ENCODE measurements at places on chromosomes 3 and 15.

DNA sequence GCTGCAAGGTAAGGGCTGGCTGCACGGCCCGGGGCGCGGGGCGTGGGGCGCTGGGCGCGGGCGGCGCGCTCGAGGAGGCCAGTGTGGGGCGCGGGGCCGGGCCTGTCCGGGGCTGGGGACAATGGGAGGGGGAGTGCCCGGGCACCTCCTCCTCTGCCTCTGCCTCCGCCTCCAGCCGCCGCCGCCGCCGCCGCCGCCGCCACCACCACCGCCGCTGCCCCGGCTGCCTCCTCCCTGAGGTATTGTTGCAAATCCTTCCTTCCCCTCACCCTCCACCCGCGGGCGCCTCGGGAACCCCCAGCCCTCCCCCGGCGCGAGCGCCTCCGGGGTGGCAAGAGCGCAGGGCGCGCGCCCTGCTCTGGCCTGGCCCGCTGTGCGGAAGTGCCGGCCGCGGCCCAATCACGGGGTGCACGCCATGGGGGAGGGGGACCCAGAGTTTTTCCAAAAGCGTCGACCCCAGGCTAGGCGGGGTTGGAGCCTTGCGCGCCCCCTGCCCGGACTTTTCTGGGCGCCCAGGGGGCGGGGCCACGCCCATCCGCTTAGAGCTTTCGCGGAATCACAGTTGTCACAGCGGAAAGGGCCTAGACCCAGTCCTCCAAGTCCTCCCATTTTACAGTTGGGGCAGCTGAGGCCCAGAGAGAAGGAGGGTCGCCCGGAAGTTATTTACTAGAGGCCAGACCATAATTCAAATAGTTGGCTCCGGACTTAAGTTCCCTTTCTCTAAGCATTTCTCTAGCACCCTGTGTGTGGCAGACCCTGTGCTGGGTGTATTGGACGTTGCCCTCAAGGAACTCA, at the start of gene LPP:
TSS of gene LPP (plus strand) at position 144 of the 795 bp plus-strand sequence. CDS start 251,964 bp downstream, outside the sequence.
- peak; percentile 66 for DNase-seq

GRCh38 chr3:105904251-105904650, 35.4 kb upstream of the CBLB start:
- DNase-seq, result no peak

DNA sequence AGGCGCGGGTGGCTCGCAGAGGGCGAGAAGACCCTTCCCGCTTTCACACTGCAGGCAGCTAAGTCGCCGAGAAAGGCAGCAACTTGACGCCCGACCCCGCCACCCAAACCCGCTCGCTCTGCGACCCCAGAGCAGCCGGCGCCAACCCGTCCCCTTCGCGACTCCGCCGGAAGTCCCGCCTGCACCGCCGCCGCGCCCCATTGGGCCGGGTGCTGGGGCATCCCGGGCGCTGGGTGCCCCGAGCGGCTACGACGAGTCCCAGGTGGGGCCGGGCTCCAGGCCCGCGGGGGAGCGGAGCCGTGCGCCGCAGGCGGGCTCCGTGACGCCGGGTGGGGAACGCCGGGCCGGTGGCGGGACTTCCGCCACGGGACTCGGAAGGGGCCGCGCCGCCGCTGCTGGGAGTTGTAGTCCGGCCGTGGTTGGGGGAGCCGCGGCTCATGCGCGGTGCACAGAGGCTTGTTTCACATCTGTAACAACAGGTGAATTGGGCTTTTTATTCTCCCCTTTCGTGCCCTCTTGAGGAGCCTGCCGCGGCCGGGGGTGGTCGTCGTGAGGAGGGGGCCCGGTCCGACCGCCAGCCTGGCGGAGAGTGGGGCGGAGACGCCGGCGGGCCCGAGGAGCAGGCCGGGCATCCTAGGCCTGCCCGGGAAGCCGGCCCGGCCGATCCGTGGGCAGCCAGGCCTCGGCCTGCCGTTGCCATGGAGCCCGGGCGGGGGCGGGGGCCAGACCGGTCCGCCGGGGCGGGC, at the start of gene DHX30:
TSS of gene DHX30 (plus strand) at position 405 of the 746 bp plus-strand sequence. CDS start 7,546 bp downstream, outside the sequence.
- peak; percentile 74 for DNase-seq

DNA sequence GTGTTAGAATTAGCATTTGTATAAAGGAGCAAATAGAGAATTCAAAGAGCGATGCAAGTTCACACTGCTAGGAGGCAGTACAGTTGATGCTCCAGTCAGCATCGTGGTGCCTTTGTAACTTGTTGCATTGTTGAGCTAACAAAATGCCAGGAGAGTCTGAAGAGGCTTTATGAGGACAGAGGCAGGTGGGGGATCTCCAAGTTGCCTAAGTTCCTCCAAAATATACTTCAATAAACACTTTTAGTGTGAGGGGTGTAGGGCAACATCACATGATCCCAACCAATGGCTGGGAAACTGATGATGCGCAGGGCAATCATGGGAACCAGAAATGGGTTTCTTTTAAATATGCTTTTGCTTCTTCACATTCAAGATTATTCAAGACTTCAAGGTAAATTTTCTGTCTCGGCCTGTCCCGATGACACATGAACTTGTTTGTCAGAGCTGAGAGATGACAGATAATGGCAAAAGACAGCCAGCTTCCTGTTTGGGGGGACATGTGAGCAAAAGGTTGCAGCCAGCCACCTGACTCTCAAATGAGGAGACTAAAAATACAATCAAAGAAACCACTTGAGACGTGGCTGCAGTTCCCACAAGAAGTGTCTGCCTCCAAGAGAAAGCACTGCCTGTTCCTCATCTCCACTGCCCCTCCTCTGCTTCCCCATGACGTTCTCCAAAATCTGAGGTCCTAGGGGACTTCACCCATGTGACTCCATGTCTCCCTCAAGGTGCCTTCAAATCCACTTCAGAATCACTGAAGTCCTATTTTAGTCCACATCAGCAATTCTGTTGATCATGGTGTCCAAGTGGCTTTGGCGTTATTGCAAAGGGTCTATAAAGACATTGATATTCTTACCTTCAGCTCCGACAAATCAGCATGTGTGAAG, 39.3 kb downstream of the KLHL6 start:
- peak; percentile 30 for DNase-seq

DNA sequence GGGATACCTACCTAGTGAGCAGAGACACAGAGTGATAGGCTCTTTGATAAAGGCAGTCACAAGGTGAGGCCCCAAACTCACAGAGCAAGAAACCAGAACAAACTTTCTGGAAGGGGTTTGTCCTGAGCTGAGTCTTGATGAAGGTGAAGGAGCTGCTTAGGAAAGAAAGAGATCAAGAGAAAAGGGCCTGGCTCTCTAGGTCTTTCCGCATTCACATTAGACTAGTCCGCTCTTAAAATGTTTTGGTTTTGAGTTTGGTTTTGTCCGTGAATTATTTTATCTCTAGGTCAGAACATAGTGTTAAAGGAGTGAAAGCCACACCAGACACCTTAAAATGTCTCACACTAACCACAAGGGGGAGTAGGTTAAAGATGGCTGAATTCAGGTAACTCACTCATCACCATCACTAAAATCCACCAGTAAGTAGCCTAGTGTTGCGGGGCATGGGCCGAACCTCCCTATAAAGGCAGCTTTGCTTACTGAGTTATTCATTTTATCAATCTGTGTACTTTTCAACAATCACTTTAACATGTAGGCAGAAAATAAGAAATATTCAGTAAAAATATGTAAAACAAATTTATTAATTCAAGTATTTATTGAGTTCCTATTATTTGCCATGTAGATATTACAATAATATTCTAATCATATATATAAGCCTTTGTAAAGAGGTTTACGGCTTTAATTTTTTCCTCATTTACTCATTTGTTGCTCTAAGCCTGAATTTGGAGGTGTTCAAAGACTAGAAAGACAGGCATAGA, 121.5 kb upstream of the TSC22D2 start:
- DNase-seq, result no peak

DNA sequence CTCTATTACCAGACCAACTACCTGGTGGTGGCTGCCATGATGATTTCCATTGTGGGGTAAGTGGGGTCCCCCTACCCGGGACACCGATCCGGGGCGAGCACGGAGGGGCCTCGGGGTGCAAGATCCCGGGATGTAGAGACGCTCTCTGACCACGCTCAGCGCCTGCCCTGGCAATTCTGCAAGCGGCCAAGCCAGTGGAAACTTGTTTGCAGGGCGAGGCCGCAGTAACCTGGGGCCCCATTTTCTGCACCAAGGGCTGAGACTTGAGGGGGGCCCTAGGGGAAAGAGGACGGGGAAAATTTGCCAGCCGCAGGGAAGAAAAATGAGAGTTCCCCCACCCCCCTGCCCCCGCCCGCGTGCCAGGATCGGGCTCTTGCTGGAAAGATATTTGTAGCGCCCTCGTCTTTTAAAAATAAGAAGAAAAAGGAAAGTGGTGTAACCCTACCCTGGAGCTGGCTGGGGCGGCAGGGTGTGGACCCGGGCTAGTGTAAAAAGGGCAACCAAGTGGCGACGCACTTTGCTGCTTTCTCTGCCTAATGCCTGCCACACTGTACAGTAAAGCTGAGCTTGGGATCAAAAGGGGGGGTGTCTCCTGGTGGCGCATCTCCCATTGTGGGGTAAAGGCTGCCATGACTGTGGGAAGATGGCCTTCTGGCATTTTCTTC, 563 bp downstream of the ARL6IP5 start:
- DNase-seq, result no peak

DNA sequence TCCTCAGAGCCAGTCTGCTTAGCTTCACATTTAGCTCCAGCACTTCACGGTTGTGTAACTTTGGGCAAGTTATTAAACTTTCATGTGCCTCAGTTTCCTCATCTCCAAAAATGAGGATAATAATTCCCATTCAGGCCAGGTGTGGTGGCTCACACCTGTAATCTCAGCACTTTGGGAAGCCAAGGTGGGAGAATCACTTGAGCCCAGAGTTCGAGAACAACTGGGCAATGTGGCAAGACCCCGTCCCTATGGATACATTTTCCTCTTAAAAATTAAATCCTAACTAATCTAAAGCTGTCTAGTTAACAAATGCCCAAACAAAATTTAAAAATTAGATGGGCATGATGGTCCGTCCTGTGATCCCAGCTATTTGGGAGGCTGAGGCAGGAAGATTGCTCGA, 7.2 kb downstream of the RCN2 start:
- no peak for DNase-seq

DNA sequence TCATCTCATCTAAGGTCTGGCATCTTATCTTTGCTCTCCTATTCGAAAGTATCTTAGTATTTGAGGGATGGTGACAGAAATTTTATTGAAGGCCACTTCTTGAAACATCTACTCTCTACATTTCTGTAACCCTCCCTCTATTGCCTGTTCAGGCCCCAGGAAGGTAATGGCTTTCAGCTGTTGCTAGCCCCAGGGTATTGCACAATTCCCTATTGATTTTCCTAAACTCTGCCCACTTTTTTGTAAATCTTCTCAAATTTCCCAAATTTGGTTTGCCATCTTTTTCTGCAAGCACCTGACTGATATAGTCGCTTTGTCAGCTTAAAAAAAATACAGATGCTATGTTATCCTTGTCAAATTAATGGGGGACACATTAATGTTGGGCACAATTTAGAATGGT, 242.1 kb downstream of the RAP2B start:
- no peak for DNase-seq

DNA sequence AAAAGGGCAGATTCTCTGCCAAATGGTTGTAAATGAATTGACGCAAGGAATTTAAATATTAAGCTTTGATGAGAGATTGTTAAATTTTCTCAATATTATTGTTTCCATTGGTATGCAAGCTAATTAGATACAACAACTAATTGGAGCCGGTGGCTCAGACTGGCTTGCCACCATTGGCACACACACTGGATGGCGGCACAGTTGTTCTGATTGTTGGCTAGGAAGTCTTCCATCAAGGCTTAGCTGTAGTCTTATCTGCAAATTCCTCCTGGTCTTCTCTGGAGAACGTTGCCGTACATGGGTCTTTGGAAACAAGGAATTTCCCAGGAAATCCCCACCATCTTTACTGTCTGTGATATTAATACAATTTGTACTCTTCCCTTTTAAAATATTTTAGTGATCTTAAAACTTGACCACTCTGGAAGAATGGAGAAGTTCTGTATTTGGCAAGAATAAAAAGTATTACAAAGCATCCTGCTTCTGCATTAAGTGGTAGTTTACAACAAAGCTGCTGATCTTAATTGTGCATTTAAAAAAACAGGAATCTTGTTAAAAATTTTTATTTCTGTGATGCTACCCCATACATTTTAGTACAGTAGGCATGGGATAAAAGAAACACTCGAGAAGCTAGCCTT, 126.5 kb downstream of the UBE2E2 start:
- no peak for DNase-seq

GRCh38 chr3:47741925-47742324, 39.8 kb downstream of the SMARCC1 start:
- no peak for DNase-seq

DNA sequence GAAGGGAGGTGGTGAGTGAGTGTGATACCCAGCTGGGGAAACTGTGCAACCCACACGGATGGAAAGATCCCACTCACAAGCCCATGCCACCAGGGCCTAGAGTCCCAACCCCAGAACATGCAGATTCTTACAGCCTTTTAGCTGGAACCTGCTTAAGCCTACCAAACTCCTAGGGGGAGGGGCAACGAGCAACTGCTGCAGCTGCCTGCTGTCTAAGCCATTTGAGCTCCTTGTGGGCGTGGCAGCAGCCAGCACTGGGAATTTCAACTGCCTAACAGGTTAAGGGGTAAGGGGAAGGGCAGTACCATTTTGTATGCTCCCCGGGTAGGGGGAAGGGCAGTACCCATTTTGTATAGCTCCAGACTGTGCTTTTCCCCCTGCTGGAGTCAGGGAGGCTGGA, 673.2 kb upstream of the BCHE start:
- no peak for DNase-seq

DNA sequence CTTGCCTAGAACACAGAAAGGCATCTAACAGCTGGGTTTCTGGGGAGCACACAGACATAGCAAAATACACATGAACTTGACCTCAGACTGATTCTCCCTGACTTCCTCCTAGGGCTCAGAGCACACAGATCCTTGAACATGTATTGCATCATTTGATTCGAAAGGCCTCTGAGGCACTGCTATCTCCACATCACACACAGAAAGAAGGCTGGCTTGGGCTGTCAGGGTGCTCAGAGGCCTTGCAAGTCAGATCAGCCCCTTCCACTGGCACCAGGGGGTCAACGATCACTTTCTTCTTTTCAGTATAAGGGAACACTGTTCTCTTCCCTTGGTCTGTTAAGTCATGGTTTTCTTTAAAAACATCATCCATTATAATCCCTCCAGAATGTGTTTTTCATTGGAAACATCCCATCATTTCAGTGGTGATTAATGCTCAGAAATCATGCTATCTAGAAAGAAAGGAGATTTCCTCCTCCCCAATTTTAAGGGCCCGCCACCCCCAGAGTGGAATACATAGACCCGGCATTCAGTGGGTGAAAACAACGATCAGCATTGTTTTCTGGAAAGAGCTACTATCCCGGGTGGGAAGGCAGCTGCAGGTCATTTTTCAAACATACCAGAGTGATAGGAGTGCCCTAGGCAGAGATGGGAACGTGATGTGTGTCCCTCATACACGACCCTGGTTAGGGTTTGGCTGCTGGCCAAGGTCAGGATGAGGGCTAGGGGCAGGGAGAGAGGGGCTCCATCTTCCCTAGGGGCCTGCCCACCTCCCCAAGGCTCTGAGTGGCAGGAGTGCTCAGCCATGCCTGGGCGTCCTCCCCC, 253.3 kb upstream of the LYSMD4 start:
- DNase-seq, result no peak

- DNase-seq, result no peak
These were observed 67.8 kb downstream of the NSUN3 start for GRCh38 chr3:94130690-94131089.

GRCh38 chr3:24607281-24607680, 112.6 kb upstream of the THRB start:
- no peak for DNase-seq
